ENCODE measurements at places on chromosomes 7 and 10.

- DNase-seq: no peak
These were observed 13.8 kb downstream of the PSAP start for GRCh38 chr10:71837098-71837827.

- no peak for DNase-seq
These were observed 110.3 kb downstream of the IDE start for GRCh38 chr10:92463582-92463981.

- no peak for DNase-seq
These were observed 8.0 kb downstream of the CDK13 start for GRCh38 chr7:39958038-39958437.

- no peak for DNase-seq
These were observed 59.5 kb upstream of the PRKG1 start for GRCh38 chr10:51014680-51015389.

DNA sequence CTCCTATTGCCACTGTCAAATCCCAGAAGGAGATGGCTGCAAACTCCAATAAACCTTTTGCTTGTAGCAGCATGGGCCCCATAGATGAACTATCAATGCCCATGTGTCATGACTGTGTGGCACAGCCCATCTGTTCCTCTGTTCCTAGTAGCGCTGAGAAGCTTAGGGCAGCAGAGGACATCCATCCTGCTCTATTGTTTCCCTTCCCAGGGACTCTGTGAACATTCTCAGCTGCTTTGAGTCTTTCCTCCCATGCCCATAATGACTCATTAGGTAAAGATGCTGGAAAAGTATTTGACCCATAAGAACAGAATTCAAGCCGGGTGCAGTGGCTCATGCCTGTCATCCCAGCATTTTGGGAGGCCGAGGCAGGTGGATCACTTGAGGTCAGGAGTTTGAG is 28.3 kb downstream of the STMP1 start:
- peak; percentile 49 for DNase-seq

DNA sequence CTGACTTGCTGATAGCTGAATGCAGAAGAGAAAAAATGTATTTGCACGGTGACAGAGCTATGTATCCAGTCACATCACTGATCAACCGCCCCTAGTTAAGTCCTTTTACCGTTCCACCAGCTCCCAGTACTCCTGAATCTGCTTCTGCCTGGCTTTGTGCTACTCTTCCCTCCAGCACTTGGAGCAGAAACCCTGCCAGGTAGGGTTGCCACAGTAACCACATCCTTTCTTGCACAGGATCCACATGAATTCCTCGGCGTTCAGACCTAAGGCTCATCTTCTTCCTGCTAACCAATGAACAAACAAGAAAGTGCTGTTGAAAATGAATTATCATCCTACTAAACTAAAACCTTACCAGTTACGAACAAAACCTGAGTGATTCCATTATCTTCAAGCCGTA is 52.0 kb upstream of the KCTD7 start:
- no peak for DNase-seq

GRCh38 chr7:140609646-140610045 is 31.0 kb downstream of the DENND2A start:
- DNase-seq: no peak

- DNase-seq: no peak
These were observed 69.0 kb upstream of the KMT2C start for GRCh38 chr7:152504816-152505215.

GRCh38 chr7:71541707-71542353 is 409.9 kb downstream of the GALNT17 start:
- no peak for DNase-seq

DNA sequence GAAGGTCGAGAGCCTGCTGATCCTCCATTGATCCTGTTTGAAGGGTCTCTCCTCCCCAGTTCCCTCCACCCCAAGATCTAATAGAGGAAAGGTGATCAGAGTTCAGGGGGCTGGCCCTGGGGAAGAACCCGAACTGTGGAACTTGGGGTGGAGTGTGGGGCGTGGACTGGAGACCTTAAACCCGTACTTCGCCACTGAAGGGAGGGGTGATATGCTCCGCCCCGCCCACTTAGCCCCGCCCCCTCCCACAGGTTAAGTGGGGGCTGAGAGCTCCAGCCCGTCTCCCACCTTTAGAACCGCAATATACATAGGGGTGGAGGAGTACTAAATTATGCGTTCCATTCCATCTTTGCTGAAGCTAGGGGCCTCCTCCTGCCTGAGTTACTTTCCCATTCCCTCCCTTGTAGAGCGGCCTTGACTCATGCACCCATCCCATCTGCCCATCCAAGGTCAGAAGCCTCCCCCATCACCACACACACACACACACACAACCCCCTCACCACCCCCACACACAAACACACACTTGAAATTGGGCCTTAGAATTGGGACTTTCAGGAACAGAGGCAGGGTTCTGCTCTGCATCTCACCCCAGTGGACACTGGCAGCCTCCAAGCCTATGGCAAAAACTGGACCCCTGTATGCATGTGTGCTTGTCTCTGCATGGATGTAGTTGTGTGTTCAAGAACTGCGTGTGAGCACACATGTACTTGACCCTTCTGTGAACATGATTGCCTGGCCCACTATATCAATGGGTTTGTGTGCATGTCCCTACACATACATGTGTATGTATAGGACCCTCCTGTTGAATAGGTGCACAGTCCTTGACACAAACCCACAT is 991 bp downstream of the SEMA4G start:
- no peak for DNase-seq

GRCh38 chr7:33725111-33726025 is 180.0 kb upstream of the BMPER start:
- peak; percentile 90 for DNase-seq

DNA sequence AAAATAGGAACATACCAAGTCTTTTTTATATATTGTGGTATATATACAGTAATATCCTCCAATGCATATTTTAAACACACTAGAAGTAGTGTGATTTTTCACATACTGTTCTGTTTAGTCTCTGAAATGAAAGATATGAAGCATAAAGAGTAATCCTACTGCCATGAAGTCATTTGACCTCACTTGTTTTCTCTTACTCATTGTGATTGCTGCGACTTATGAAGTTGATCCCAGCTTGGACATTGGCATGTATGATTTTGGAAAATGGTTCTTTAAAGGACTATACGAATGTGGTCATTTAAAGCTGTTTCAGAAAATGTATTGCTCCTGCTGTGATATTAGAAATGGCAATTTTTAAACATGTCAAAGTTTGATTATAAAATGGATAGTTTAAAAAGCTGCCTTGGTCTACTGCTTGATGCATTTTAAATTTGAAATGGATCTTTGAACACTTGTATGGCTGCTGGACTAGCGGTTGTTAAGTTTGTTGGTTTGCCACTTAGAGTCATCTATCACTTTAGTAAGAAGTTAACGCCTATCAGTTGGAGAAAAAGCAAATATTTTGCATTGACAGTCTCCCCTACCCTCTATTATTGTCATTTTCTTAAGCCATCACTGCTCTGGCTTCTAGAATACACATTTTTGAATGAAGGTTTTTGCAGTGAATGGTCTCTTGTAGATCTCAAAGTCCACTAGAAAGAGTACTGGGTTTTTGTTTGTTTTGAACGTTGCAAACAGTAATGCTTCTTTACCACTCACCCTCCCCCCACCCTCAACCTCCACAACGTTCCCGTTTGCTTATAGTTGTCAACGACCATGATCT is 881 bp upstream of the PCGF5 start:
- no peak for DNase-seq

GRCh38 chr7:93574646-93575554 is at the start of gene CALCR:
CALCR (minus strand) TSS chr7:93574724; CDS start chr7:93486981, 87,743 bp downstream.
- DNase-seq: no peak
